ENCODE measurements at places on chromosomes 3 and 15.

DNA sequence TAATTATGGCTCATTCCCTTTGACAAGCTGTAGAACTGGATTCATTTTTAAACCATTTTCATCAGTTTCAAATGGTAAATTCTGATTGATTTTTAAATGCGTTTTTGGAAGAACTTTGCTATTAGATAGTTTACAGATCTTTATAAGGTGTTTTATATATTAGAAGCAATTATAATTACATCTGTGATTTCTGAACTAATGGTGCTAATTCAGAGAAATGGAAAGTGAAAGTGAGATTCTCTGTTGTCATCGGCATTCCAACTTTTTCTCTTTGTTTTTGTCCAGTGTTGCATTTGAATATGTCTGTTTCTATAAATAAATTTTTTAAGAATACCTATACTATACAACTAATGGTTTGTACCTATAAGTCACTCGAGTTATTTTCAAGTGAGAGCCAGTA lies 62.7 kb downstream of the PXYLP1 start:
- no peak for DNase-seq

DNA sequence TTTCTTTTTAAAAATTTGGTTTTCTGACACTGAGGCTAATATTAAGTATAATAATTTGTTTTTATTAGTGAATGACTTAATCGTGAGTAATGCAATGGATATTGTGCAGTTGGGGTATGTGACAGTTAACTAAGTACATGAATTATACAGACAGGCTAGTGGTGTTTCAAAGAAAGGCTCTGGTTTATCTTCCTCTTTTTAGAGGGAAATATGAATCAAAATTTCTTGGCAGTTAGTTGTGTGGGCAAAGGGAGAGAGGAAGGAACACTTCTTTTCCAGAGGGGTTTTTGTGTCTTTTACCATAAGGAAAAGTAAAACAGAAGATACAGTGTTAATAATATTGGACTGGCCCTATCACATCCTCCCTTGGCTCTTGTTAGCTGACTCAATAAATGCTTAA lies 2.7 kb downstream of the ZNF654 start:
- no peak for DNase-seq

DNA sequence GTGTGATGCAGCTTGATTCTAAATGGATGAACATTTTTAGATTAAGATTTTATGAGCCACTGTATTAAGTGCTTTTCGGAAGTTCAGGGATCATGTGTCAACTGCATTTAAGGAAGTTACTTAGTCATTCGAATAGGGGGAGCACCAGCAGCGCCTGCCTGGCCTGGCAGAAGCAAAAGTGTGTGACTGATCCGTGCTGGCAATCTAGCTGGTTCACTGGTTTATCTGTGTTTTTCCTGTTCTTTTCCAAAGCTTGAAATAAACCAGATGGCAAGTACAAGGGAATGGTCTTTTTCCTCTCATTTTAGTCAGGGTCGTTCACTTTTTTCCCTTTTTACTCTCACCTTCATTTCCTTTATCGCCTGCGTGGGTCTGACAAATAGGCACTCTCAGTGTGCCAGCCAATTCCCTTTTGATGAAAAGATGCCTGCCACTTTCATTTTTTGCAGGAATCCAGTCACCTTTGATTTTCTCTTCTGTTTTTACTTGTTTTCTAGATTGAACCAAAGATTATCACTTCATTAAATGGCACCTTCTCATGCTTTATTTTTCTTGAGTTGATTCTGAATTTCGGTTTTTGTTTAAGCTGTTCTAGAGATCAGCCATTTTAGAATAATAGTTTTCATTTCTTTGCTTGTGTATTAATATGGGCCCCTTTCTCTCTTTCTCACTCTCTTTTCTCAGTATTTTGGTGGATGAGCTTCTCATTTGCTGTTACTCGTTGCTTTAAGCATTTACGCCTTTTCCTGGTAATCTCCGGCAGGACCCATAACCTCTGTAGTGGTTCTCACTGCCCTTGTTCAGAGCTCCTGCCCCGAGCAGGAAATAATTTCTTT lies 2.8 kb downstream of the ABHD2 start:
- DNase-seq: peak; percentile 63

GRCh38 chr3:36295296-36295695 lies 85.0 kb upstream of the STAC start:
- no peak for DNase-seq

DNA sequence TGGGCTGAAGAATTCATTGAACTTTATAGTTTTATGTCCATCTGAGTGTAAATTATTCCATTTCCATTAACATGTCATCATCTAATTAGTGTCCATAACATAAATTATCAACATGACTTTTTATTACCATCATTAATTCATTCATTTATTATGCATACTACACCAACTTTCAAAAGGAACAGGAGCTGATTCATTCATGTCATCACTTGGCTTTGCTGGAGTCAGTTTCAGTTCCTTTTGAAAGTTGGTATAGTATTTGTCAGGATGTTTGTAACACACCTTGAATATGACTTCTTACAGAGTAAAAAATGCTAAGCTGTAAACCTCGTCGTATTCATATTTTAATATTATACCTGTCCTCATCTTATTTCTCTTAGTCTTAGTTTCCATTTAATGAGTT lies 298.0 kb upstream of the RBMS3 start:
- no peak for DNase-seq
